CD4-positive, alpha-beta T cell (primary cell): ENCODE measurements at places on chromosomes 4 and X.

DNA sequence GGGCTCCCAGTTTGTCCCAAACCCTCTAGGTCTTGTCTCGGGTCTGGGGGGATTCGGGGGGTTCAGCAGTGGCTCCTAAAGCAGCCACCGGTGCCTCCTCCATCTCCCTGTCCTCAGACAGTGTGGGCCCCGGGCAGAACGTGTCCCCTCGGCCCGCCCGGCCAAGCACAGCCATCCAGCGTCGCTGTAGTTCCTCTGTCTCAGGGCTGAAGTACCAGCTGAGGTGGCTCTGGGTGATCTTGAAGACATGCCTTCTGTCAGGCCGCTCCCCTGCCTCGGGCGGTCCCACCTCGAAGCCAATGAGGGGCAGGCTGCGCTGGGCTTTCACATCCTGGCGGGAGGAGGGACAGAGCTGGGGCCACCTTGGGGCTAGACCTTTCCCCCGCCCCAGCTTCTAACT, 5.9 kb downstream of the TSR2 start:
- no peak for DNase-seq
- no peak overlapping the region for H3K4me3 ChIP-seq
- no peaks in the 10 kb centered on the region for H3K27me3 ChIP-seq
- peaks cover 13% of the 10 kb centered on the region for H3K4me1 ChIP-seq

- no peaks in the 10 kb centered on the region for H3K27me3 ChIP-seq
- DNase-seq, result no peak
- no peak overlapping the region for H3K27ac ChIP-seq
- no peaks in the 10 kb centered on the region for H3K36me3 ChIP-seq
Observed at GRCh38 chr4:110119337-110119736, 79.1 kb downstream of the ELOVL6 start.

- H3K4me1 ChIP-seq, result no peaks in the 10 kb centered on the region
- DNase-seq, result no peak
- no peak overlapping the region for H3K27ac ChIP-seq
- H3K36me3 ChIP-seq, result no peaks in the 10 kb centered on the region
- H3K27me3 ChIP-seq, result no peaks in the 10 kb centered on the region
Observed at GRCh38 chr4:74292111-74292870, 16.0 kb upstream of the EPGN start.

DNA sequence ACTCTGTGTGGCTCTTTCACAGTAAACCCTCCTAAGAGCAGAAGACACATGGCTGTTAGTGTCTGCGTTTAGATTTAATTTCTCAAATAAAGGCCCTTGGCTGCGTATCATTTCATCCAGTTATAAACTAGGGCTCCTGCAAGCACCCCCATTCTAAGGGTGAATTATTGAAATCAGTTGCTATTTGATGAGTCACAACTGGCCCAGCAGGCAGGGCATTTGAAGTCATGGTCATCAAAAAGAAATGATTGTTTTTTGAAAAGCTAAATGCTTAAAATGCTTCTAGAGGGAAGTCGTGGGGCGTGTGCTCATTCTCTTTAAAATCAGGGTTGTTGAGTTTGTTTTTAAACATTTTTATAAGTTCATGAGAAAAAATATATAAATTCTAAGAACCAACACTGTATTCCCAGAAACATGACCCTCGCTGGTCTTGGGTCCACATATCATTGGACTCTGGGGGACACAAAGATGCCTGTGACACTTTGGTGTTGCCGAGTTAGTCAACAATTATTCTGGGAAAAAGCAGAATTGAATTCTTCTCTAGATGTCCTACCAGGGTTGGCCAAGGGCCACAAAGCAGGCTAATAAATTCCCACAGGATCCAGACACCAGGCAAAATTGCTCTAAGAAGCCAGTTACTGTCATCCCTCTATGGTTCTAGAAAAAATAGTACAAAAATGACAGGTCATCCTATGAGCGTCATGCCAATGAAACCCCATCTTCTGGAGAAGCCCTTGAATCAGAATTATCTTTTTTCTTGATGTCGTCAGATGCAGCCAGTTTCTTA, 99.5 kb upstream of the MYOZ2 start:
- H3K36me3 ChIP-seq, result no peaks in the 10 kb centered on the region
- H3K4me1 ChIP-seq, result no peaks in the 10 kb centered on the region
- no peak for DNase-seq
- no peak overlapping the region for H3K4me3 ChIP-seq

GRCh38 chr4:103098756-103099440, 736 bp downstream of the BDH2 start:
- H3K4me1 ChIP-seq, result peaks cover 14% of the 10 kb centered on the region
- peaks cover 5% of the 10 kb centered on the region for H3K36me3 ChIP-seq
- H3K27ac ChIP-seq, result no peak overlapping the region
- no peaks in the 10 kb centered on the region for H3K27me3 ChIP-seq

DNA sequence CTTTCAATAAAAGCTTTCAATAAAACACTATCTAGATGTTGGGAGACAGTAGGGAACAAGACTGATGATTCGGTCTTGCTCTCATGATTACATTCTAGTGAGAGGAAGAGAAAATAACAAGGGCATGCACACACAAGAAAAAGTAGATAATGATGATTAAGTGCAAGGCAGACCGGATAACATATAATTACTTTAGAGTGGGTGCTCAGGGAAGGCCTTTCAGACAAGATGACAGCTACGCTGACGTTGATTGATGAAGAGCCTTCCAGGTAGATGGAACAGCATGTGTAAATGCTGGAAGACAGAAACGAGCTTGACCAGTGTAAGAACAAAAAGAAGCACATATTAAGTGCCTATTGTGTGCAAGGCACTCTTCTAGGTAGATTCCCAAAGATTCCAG, 43.4 kb downstream of the TXK start:
- no peak overlapping the region for H3K27ac ChIP-seq
- peaks cover 87% of the 10 kb centered on the region for H3K36me3 ChIP-seq
- H3K4me3 ChIP-seq, result no peak overlapping the region
- no peaks in the 10 kb centered on the region for H3K27me3 ChIP-seq
